Stomach (tissue), 19 donors: ENCODE measurements at places on chromosomes 3 and 15. TPM values are rescaled to one million over a fixed set of nuclear protein-coding genes. Genes with fewer than 3 reads are reported as not detected.

The ROBO2 gene
- polyA plus RNA-seq = 0.25 TPM

DNA sequence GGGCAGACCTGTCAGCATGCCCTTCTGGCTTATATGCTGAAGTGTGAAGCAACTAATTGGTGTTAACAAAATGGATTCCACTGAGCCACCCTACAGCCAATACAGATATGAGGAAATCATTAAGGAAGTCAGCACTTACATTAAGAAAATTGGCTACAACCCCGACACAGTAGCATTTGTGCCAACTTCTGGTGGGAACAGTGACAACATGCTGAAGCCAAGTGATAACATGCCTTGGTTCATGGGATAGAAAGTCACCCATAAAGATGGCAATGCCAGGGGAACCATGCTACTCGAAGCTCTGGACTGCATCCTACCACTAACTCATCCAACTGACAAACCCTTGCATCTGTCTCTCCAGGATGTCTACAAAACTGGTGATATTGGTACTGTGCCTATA is 9.4 kb downstream of the PIK3CB start:
- no peak for DNase-seq

DNA sequence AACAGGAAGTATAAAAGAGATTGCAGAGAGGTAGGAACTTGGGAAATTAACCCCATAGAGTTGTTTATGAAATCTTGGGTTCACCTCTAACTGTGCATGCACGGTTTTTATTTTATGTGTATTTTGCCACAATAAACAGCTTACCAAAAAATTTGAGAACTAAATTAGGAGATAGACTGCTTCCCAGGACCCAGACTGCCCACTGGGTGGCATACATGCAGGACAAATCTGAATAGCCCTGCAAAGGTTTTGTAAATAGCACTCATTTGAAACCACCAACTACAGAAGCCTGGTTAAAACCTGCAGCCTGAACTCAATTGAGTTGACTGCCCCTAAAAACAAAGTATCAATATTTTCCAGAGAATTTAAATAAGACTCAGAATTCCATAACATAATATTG is 96.4 kb upstream of the SLCO2A1 start:
- DNase-seq = no peak

GRCh38 chr3:128343287-128344051 is 123.2 kb downstream of the DNAJB8 start:
- peak; percentile 89 for DNase-seq

DNA sequence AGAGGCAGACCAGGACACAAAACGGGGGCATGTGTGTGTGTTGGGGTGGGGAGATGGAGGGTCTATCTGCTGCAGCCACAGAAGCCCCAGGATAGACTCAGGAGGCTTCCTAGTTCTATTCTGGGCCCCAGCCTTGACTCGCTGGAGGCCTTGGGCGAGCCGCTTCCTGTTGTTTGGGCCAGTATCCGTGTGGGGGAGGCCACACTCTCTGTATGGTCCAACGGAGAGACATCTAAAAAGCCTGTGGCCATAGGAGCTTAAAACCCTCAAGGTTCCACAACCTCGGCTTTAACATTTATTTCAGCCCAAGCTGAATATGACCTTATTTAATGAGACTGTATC is 32.8 kb downstream of the POC1A start:
- no peak for DNase-seq

The ESYT3 gene
- polyA plus RNA-seq = 0.44 TPM

The CPN2 gene
- polyA plus RNA-seq = not detected

The SCAANT1 gene
- polyA plus RNA-seq = not detected

DNA sequence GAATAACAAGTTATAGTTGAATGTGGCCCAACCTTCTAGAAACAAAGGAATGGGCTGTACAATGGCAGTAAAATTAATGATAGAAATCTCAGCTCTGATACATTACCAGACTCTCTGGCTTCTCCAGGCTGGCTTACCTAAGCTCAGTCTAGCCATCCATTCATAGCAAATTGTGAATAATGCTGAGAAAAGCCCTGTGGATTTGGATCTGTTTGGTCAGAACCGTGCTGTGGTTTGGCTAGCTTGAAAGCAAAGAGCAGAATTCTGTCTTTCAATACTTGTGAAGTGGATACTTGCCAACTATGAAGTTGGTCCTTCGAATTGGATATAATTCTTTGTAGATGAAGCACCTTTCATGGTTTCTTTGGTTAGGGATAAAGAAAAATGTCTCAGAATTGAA is 199.1 kb downstream of the EPHA3 start:
- no peak for DNase-seq

The CHRFAM7A gene
- polyA plus RNA-seq = 0.15 TPM

DNA sequence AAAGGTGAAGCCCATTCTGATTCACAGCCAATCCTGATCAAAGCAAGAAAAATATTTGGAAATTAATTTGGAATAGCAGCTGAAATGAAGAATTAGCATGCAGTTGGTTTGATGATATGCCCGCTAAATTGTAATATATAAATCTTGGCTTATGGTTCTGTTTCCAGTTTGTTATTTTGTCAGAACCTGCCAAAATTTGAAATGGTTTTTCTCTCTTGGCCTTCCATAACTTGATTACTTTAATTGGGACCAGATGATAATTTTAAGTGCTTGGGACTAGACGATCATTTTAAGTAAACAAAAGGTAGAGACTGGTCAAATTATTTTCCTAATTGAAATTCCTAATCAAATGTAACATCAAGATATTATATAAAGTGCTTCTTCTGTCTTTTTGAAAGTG is 842.4 kb downstream of the TBL1XR1 start:
- no peak for DNase-seq

DNA sequence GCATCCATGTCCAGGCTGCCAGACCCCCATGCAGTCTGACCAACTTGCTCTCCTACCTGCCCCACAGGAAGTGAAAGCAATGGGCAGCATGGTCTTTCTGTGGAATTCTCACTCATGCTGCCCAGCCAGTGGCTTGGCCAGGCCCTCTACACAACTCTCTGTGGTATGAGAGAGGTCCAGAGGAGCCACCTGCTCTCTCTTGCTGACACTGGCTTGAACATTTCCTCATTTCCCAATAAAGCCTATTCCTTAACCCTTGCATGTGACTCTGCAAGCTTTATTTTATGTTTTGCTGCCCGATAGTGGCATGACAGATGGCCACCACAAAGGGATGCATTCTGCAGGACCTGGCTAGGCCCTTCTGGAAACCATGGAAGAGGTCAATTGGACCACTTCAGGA is 53.8 kb downstream of the CCR1 start:
- DNase-seq = no peak

The NMNAT3 gene
- polyA plus RNA-seq = 3.6 TPM

The MCTP2 gene
- 5.8 TPM for polyA plus RNA-seq

GRCh38 chr15:83166830-83167229 is 40.8 kb downstream of the HDGFL3 start:
- no peak for DNase-seq

The GRK7 gene
- not detected for polyA plus RNA-seq

DNA sequence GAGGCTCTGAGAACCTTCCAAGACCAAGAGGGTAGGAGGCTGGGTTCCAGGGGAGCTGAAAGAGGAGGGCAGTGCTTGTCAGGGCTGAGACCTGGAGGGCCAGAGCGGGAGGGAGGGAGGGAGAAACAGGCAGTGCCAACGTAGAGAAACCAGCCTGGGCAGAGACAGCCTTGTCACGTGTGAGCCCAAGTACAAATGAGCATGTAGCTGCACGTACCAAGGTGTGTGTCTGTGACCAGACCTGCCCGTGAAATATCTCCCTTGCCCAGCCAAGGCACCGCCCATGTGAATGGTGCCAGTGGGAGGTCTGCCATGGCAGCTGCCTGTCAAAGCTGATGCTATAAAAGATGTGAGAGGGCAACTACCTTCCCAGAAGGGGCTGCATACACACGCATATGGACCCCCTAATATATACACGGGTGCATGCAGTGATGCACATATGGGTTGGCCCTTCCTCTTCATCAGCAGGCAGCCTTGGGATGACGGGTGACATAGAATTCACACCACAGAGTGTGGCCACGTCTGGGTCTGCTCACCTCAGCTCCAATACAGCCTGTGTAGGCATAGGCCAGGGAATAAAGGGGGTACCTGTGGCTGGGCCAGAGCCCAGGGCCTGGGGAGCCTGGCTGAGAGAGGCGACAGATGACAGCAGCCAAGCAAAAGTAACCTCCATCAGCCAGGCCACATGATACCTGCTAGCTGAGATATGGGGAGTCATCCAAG is 7.8 kb upstream of the CTDSPL start:
- peak; percentile 46 for DNase-seq

- DNase-seq = no peak
Measured at GRCh38 chr15:74337607-74338211, 29.7 kb downstream of the CYP11A1 start.

The SNURF gene
- polyA plus RNA-seq = 1.2 TPM

DNA sequence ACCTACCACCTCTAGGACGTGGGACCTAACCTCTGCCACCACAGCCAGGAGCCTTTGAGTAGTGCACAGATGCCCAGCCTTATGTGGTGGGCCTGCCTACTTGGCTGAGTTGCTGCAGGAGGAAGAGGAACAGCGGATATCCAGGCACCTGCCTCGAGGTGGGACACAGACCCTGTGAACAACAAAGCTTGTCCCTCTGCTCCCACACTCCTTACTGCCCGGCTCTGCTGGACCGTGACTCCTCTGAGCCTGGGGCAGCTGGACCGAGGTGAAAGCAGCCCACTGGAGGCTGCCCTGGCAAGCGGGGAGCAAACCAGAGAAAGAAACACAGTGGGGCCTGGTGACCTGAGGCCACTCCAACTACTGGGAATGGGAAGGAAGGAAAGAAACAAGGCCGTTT is 97.8 kb downstream of the SEC22A start:
- DNase-seq = no peak

GRCh38 chr3:4504340-4505261 is 11.5 kb downstream of the ITPR1 start:
- DNase-seq = peak; percentile 67

GRCh38 chr3:42025370-42026138 is 63.7 kb upstream of the ULK4 start:
- peak; percentile 97 for DNase-seq

- peak; percentile 46 for DNase-seq
Measured at GRCh38 chr3:108251265-108251664, 29.0 kb upstream of the IFT57 start.

The CLSTN2 gene
- 0.15 TPM for polyA plus RNA-seq

DNA sequence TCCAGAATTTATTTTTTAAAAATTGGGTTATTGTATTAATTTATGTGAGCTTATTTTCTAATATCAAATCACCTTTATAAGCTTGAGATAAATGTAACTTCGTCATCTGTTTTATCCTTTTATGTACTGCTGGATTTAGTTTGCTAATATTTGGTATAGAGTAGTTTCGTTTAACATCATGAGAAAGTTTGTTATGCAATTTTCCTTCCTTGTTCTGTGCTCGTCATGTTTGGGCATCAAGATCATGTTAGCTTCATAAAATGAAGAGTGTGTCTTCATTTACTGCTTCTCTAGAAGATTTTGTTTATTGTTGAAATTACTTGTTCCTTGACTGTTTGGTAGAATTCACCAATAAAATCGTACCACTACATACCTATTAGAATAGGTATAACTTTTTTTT is 262.1 kb upstream of the SATB1 start:
- no peak for DNase-seq

DNA sequence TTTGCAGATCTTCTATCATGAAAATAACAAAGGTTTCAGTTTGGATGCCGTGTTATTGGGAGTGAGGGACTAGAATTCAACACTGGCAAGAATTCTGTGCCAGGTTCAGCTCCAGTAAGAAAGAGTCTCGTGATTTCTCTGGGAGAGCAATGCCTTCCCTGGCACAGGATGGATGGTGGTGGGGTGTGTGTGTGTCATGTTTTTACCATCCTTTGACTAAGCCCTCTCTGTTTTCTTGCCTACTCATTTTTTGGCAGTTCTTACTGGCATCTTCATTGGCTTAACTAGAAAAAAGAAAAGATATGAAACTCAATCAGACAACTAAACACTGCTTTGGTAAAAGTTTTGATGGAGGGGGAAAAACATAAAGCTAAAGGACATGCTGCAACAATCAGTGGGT is 86.6 kb downstream of the FMN1 start:
- DNase-seq = no peak

GRCh38 chr3:149428087-149428486 is 46.4 kb upstream of the TM4SF4 start:
- no peak for DNase-seq

- no peak for DNase-seq
Measured at GRCh38 chr3:99482191-99482590, 156.2 kb upstream of the COL8A1 start.

DNA sequence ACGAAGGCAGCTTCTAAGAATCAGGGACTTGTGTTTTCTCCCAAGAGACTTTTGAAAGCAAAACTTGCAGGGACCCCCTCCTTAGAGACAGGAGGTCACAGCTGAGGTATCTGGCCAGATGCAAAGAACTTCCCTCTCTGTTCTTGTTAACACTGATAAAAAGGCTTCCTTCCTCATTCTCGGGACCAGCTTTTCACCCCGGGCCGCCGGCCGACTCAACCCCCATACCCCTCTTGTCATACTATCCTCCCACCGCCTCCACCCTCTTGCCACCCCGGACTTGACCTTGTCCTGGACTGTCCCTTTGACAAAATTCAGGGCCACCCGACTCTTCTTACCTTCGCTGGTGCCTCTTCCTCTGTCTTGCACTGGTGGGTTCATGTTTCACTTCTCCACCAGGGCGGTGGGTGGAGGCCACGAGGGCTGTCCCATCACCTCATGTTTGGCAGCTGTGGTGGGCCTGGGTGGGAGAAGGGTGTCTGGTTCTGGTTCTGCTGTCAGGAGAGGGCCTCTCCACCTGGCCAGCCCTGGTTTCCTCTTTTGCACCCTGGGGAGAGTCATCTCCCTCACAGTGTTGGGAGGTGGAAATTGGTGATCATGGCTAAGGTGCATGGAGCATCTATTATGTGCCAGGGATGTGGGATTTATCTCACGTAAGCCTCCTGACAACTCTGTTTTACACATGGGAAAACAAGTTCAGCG is 32.5 kb downstream of the BHLHE40 start:
- DNase-seq = no peak

DNA sequence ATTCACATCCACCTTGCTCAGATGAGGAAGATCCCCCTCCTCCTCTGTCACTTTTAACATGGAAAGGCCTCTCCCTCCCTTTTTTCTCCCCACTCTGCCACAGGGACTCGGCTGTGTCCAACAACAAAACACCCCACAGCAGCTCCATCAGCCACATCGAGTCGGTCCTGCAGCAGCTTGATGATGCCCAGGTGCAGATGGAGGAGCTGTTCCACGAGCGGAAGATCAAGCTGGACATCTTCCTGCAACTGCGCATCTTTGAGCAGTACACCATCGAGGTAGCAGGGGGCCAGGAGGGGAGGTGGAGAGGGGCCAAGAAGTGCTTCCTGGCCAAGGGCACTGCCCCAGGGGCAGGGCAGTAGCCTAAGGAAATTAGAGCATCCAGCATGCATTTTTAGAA is 331.7 kb upstream of the UMPS start:
- no peak for DNase-seq
